Activated naive CD4-positive, alpha-beta T cell treated with anti-CD3 and anti-CD28 coated beads, Interleukin-2, amount 50 U/mL, for 72 hours (primary cell): ENCODE measurements at places on chromosomes 5 and 9.

DNA sequence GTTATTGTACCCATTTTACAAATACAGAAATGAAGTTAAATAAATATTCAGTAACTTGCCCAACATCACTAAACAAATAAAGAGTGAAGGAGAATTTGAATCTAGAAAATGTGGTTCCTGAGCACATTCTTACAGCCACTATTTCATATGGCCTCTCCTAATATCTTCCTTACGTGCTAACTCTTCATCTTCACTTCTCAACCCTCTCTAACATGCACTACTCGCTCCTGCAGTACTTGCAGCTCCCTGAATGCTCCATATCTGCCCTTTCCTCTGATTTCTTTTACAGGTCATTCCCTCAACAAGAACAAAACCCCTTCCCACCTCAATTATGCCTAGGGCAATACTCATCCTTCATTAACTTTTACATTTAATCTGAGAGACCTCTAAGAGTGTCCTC, 711.5 kb downstream of the CETN3 start:
- DNase-seq, result no peak

GRCh38 chr9:18149471-18150011, 324.4 kb upstream of the ADAMTSL1 start:
- no peak for DNase-seq

GRCh38 chr9:81609782-81610739, 79.3 kb downstream of the TLE1 start:
- no peak for DNase-seq

GRCh38 chr9:128051932-128052709, 15.0 kb downstream of the NAIF1 start:
- no peak for DNase-seq

GRCh38 chr5:150224483-150225027, 34.7 kb downstream of the SLC6A7 start:
- no peak for DNase-seq

- DNase-seq, result no peak
Observed at GRCh38 chr9:109320331-109320741, 523 bp downstream of the EPB41L4B start.

- DNase-seq, result no peak
Observed at GRCh38 chr9:137373611-137373980, 49.4 kb downstream of the EXD3 start.

DNA sequence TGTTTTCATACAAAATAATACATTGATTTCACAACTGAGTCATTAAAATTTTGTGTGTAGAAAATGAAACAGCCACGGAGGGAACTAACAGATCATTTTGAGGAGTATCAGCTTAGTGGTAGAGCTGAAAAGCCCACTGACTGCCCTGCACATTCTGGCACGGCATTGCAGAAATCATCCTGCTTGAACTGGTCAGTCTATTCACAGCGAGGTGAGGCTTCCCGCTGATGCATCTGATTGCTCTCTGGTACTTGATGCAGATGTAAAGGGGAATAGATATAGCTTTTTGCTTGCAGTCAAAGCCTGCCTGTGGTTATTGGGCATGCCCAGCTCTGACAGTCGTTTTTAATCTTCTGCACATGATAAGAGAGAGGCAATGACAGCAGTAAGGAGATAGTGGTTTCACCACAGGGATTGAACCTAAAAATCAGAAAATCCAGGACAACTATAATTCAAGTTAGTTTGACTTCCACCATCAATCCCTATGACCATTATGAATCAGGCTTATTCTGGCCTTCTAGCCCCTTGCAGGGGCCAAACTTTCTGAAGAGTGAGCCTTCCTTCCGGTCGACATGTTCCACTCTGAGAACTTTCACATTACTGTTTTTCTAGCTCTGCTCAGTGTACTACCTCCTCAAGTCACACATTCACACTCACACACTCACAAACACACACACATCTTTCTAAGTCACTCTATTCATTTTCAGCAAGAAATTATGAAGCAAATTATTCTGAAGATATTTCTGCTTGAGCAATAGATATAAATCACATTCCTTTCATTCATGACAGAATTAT, 782.8 kb upstream of the NUDT12 start:
- DNase-seq, result no peak

GRCh38 chr5:139181835-139182452, 16.2 kb downstream of the SIL1 start:
- no peak for DNase-seq

GRCh38 chr5:179497636-179498340, 52.6 kb upstream of the RUFY1 start:
- DNase-seq, result no peak

- no peak for DNase-seq
Observed at GRCh38 chr5:83222906-83223305, 145.6 kb downstream of the XRCC4 start.

GRCh38 chr9:134988706-134989105, 71.0 kb upstream of the FCN1 start:
- no peak for DNase-seq

GRCh38 chr9:127035948-127036347, 86.5 kb downstream of the ANGPTL2 start:
- DNase-seq, result no peak

GRCh38 chr9:87783180-87783579, 57.3 kb downstream of the CTSL start:
- no peak for DNase-seq

DNA sequence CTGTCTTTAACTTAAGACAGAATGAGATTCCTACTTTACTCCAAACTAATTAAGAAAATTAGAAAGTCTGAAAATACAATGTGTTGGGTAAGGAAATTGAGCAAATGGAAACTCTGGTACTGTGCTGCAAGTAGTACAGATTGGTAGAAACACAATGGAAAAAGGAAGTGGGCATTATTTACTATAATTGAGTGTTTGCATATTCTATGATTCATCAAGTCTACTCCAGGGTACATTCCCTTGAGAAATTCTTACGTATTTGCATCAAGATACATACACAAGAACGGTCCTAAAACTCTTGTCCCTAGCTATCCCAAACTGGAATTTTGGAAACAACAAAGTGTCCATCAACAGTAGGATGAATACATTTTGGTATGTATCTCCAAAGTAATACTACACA, 123.5 kb upstream of the TARS1 start:
- no peak for DNase-seq

DNA sequence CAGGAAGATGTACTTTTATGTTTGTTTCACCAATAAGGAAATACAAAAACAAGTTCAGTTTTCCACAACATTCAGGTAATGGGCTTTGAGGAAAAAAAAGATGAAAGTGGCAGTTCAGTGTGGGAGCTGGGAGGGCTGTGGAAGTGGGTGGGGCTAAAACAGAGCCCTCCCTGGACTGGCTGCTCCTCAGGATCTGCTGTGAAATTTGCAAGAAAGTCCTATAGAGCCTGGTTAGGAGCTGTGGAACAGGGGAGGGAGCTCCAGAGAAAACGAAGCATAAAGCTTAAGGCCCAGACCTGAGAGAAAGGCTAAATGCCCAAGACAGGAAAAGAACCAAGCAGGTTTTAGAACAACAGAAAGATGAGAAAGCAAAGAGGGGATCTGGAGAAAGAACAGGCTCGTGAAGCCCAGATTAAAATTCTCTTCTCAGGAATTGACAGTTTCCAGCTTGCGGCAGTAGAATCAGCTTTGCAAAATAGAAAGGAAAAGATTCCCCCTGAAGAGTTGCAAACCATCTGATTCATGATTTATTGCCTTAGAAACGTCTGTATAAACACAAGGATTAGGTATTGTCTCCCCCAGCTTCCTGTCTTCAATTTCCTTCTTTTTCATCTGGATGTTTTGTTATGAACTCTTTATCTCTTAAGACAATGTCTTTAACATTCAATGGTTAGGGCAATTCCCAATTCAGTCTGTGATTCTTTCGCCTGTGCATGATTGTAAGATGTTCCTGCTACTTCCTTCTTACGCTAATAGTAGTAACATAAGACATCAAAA, 26.3 kb upstream of the CRHBP start:
- DNase-seq, result no peak

GRCh38 chr5:156534085-156534484, 207.1 kb downstream of the SGCD start:
- DNase-seq, result no peak

DNA sequence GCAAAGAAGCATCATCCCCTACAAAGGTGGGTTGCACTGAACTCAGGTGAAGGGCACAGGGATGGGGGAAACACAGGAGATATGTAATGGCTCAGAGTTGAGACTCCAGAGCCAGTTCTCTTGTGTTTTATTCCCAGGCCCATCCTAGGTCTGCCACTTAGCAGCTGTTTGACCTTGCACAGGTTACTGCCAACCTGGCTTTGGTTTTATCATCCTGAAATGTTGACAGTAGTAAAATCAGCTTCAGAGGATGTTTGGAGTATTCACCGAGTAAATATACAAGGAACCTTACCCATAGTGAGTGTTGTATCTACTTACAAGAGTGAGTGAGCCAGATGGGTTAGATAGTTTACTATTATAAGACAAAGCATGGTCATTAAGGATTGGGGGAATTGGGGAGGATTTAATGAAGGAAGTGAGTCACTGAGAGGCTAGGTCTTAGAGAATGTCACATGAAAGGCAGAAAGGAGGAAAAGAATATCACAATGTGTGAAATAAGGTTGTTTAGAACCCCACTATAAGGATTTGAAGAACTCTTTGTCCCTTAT, 141.3 kb downstream of the MAN2A1 start:
- no peak for DNase-seq

DNA sequence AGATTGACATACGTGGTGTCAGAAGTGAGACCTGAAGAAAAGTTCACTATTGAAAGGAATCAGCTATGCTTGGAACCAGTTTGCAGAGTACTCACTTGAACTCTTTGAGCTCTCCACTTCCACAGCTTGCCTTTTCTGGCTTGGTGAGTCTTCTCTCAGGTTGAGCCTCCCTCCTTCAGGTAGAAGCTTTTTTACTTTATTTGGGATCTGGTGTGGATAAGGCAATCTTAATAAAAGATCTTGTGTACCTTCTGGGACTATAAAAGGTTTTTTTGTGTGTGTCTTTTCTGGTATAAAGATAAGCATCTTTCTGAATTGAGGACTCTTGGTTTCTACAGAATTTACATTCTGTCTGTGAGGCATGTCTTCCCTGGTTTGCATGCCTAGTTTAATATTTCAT, 5.4 kb upstream of the CPLANE1 start:
- DNase-seq, result no peak

DNA sequence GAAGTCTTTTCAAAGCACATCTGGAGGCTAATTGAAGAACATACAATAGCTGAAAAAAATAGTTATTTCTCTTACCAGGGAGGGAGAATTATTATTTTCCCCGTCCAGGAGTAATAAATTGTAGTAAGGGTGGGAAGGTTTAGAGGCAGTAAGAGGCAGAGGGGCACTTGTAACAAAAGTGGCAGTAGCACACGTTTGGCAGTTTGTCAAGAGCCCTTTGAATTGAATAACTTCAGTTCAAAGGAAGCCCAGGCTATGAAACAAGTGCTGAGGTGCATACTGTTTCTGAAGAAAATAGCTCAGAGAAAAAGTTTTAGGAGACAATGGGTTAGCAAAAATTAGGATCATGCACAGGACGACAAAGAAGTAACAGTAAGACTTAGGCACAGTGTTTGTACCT, 451.3 kb downstream of the LRRC70 start:
- no peak for DNase-seq

GRCh38 chr5:61624553-61625136, 292.6 kb downstream of the ZSWIM6 start:
- no peak for DNase-seq

GRCh38 chr9:16119261-16120230, 566.7 kb downstream of the CCDC171 start:
- DNase-seq, result no peak

DNA sequence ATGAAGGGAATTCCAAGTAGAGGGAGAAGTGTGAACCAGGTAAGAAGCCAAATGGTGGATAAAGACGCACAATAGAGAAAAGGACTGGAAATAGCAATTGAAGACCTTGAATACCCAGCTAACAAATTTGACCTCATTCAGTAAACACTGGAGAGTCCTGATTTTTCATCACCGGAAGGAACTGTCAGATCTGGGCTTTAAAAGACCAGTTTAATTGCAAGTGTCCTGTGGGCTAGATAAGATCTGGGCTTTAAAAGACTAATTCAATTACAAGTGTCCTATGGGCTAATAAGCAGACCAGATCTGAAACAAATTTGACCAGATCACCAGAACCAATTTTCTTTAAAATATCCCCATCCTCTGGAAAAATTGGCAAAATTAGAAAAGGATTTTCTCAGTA, 380.0 kb downstream of the ACTL7B start:
- no peak for DNase-seq

- no peak for DNase-seq
Observed at GRCh38 chr5:137615171-137615775, 116.1 kb upstream of the SPOCK1 start.

GRCh38 chr5:36298552-36298951, 3.1 kb downstream of the RANBP3L start:
- no peak for DNase-seq

DNA sequence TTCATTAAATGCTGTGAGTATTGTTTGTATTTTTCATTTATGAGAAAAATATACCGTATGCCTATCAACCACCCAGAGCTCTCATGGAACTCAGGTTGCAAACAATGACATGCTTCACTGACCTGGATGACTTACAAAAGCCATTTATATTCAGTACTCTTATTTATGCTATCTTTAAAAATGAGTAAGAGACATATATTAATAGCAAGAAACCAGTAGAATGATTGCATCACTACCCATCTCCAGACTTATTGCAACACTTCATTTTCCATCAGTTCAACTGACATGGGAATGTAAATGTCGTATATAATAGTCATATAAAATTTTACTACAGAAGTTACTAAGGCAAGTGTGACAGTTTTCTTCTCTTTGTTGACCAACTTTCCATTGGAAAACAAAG, 69.1 kb downstream of the OTP start:
- DNase-seq, result no peak

DNA sequence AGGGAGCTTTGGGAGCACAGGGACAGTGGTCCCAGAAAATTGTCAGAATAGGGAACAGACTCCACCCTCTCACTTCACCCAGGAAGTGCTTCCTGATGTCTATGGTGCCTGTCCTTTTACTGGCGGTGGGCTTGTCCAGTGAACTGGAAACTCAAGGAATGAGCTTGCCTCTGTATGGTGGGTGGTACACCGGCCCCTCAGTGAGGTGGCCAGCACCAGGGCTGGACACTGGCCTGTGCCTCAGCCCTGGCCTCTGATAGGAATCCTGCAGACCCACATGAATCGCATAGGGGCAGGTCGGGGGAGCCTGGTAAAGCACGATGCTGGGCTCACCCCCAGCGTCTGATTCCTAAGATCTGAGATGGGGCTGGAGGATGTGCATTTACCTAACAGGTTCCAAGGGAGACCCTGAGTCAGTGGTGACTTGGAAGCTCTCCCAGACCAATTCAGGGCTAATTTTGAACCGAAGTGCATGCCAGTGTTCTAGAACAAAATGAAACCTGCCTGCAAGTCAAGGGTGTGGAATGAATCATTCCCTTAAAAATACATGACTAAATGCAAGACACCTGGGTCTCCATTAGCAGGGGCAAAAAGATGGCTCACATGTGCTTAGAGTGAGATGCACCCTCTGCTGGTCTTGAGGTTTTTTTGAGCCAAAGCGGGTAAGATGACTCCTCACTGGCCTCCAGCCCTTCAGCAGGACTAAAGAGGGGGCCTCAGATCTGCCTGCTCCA, 178.3 kb downstream of the HSPA4 start:
- DNase-seq, result no peak
